ENCODE measurements at places on chromosomes 1 and 21.

DNA sequence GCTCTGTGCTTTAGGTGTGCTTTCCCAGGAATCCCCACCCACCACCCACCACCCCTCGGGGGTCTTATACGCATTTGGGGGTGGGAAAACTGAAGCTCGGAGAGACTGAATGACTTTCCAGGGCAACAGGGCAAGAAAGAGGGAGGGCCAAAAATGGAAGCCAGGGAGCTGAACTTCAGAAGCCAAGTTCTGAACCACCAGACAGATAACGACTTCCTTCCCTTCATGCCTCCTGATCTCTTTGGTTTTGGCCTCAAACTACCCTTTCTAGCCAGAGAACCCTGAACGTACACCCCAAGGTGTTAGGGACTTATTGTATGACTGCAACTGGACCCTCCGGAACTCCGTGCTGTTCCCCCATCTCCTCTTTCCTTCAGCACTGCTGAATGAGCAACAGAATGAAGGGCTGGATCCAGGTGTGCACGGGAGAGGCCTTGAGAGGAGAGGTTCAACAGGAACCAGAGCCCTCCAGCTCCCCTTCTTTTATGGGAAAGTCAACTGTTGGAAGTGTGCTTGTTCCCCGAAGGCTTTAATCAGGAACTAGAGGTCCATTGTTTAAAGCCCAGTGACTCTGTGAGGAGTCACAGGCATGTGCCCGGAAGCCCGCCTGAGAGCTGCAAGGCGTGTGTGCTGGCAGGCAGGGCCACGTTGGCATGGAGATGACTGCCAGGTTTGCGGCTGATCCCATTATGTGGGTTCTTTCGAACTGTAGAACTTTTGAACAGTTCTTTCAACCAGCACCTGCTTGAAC, 3.1 kb downstream of the BACE2 start:
- DNase-seq: peak; percentile 54

GRCh38 chr1:74681449-74681848, 7.9 kb upstream of the ERICH3 start:
- no peak for DNase-seq

GRCh38 chr1:187226396-187226795, 397.6 kb downstream of the PLA2G4A start:
- no peak for DNase-seq

DNA sequence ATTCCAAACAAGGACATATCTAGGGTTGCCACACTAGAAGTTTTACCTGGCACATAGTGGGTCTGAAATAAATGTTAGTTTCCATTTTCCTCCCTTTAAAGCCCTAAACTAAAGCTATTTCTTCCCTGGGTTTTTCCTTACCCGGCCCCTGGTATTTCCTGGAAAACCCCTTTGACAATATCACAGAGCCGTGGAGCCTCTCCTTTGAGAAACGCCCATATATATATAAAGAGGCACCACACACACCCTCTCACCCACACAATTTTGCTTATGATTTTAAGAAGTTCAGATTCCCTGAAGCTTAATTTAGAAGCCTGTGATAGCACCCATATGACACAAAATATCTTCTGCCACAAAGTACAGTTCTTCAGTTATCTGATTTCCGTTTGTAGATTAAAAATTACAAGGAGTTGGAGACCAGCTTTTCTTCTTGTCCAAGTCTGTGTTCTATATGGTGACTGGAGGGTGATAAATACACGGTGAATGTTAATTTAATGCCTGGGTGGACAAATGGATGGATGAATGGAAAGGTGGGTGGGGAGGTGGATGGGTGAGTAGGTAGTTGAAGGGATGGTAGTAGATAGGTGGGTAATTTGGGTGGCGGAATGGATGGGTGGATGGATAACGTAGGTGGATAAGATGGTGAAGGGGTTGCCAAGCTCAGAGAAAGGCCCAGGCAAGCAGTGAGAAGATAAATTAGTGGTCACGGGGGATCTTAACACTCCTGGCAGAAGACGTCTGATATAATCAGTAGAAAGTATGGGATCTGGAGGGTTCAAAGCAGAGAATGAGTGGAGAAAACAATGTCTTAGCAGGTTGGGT, 154.4 kb upstream of the FGGY start:
- DNase-seq: no peak

DNA sequence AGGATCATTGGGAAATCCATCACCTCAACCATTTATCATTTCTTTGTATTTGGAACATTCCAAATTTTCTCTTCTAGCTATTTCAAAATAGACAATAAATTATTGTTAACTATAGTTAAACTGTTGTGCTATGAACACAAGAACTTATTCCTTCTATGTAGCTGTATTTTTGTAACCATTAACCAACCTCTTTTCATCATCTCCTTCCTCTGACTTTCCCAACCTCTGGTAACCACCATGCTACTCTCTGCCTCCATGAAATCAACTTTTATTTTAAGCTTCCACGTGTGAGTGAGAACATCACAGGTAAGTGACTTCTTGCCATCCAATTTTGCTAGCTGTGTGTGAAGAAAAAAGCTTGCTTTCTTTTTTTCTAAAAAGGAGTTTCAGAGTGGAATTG, 418 bp downstream of the IFI44L start:
- DNase-seq: no peak
